ENCODE measurements at places on chromosomes 3 and 15.

- DNase-seq: no peak
These were observed 13.4 kb downstream of the RTP1 start for GRCh38 chr3:187210545-187211327.

- no peak for DNase-seq
These were observed 47.0 kb downstream of the PTPN23 start for GRCh38 chr3:47427866-47428265.

GRCh38 chr3:134074790-134075567, 45.3 kb upstream of the SLCO2A1 start:
- no peak for DNase-seq

GRCh38 chr15:89338036-89338435, 3.4 kb upstream of the POLG start:
- no peak for DNase-seq

GRCh38 chr3:135694142-135694541, 271.4 kb upstream of the PPP2R3A start:
- no peak for DNase-seq

- DNase-seq: no peak
These were observed 57.8 kb upstream of the NMD3 start for GRCh38 chr3:161163297-161163696.

DNA sequence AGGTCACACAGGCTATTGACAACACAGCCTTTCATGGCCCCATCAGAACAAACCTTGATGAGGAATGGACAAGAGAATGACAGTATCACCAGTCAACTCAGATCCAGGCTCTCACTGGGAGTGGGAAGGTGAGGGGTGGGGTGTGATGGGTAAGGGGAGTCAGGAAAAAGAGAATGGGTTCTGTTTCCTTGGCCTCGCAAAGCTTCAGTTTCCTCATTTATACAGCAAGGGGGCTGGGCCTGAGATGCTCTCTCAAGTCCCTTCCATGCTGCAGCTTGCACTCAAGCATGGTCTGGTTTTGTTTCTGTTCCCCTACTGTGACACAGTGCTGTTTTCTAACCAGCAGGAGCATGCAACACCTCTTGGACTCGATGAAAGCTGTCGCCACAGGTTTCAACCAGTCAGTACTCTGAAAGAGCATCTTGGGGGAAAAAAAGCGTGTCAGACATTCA, 65.7 kb upstream of the IL12A start:
- DNase-seq: no peak

DNA sequence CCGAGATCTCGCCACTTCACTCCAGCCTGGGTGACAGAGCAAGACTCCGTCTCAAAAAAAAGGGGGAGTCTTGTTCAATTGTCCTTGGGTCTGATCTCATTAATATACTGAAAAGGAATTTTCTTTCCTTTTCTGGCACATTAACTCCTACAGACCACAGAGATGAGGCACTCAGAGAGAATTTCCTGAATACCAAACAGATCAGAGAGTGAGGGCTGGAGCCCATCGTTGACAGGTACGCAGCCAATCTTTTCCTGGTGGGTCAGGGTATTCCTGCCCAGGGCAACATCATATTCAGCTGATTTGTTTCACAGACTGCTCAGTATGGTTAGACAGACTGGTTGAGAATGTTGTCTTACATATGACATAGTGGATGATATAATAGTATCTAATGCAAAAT, 82.8 kb upstream of the TNFSF10 start:
- DNase-seq: no peak

- no peak for DNase-seq
These were observed 18.7 kb upstream of the FOXP1 start for GRCh38 chr3:71602256-71602655.

GRCh38 chr15:62099094-62099601, 32.4 kb downstream of the C2CD4A start:
- no peak for DNase-seq

GRCh38 chr3:17045705-17046104, 160.9 kb downstream of the PLCL2 start:
- peak; percentile 12 for DNase-seq

GRCh38 chr3:73503781-73504180, 121.0 kb downstream of the PDZRN3 start:
- no peak for DNase-seq

- DNase-seq: no peak
These were observed 158.5 kb upstream of the SMAD3 start for GRCh38 chr15:66906668-66907614.

GRCh38 chr3:185656321-185656840, 70.3 kb downstream of the SENP2 start:
- DNase-seq: no peak

DNA sequence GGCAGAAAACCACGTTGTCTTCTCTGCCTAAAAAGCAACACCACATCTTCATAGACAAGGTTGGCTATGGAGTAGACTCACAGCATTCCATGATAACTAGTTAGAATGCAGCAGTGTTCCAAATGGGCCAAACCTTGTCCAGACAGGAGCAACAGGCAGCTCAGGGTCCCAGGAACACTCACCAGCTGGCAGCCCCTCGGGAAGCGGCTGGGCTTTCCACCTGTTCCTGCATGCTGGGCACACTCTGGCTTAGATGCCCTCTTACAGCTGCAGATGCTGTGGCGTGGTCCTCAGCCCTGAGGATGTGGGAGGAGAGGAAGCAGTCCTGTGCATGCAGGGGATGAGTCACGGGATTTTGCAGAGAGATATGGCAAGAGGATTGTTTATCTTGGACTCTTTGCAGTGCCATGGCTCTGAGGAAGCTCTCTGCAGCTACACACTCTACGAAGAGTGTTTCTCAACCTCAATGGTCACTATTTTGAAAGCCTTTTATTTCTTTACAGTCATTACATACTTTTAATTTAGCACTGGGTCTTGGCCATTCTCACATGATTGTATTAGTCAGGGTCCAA, 11.3 kb downstream of the NRROS start:
- DNase-seq: peak; percentile 97

GRCh38 chr3:71486831-71487230, 96.7 kb downstream of the FOXP1 start:
- DNase-seq: no peak

DNA sequence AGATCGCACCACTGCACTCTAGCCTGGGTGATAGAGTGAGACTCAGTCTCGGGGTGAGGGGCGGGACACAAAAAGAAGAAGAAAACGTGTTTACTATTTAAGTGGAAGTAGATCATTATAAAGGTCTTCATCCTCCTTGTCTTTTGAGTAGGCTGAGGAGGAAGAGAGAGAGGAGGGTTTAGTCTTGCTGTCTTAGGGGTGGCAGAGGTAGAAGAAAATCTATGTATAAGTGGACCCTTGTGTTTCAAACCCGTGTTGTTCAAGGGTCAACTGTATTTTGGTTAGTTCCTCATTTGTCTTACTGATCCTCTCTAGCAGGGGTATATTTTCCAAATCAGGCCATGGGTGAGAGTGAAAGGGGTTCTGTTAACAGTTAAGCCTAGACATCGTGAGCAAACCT, 40.1 kb downstream of the TRIM71 start:
- DNase-seq: no peak

GRCh38 chr3:120561251-120562045, 34.7 kb upstream of the NDUFB4 start:
- peak; percentile 65 for DNase-seq

- DNase-seq: no peak
These were observed 22.1 kb downstream of the RAB8B start for GRCh38 chr15:63211549-63211948.

DNA sequence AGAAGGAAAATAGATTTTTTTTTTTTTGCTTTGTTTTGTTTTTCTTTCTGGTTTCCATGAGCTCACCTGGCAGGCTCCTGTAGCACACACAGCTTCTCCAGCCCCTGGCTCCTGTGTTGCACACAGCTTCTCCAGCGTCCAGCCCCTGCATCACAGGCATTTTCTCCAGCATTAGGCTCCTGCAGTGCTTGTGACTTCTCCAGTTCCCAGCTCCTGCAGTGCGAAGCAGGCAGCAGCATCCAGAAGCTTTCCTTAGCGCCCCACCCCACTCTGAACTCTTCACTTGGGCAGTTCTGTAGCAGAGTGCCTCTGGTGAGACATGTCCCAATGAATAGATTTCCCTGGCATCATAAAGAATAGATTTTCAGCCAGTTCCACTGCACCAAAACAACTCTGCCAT, 5.5 kb upstream of the CCDC39 start:
- DNase-seq: no peak

- DNase-seq: no peak
These were observed 31.5 kb upstream of the SLC6A6 start for GRCh38 chr3:14370720-14371572.

DNA sequence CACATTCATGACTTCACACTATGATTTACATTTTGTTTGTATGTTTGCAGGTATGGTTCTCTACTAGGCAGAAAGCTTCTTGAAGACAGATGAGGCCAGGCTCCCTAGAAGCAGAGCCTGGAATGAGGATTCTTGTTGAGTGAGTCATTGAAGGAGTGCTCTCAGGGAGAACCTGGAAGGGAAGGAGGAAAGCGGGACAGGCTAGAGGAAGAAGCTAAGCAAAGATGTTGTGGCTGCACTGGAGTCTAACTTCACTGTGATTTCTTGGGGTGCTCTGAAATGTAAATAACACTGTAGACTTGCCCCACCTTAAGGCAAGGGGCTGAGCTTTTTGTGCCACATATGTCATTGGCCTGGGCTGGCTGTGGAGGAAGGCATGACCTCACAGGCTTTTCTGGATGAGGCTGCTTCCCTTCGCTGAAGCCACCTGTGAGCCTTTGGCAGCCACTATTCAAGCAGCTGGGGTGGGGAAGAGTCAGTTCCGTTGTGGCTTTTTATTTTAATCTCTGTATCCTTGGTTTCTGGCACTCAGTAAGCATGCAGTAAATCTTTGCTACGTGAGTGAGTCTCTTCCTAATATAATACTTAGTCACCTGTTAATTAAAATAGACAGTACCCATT, 307.3 kb downstream of the SV2B start:
- no peak for DNase-seq

GRCh38 chr3:151203051-151203420, at the start of gene GPR171:
Gene GPR171 (minus strand): TSS chr3:151203216. CDS start chr3:151199386, 3,830 bp downstream.
- no peak for DNase-seq

GRCh38 chr3:22922317-22922716, 280.8 kb upstream of the UBE2E2 start:
- no peak for DNase-seq

DNA sequence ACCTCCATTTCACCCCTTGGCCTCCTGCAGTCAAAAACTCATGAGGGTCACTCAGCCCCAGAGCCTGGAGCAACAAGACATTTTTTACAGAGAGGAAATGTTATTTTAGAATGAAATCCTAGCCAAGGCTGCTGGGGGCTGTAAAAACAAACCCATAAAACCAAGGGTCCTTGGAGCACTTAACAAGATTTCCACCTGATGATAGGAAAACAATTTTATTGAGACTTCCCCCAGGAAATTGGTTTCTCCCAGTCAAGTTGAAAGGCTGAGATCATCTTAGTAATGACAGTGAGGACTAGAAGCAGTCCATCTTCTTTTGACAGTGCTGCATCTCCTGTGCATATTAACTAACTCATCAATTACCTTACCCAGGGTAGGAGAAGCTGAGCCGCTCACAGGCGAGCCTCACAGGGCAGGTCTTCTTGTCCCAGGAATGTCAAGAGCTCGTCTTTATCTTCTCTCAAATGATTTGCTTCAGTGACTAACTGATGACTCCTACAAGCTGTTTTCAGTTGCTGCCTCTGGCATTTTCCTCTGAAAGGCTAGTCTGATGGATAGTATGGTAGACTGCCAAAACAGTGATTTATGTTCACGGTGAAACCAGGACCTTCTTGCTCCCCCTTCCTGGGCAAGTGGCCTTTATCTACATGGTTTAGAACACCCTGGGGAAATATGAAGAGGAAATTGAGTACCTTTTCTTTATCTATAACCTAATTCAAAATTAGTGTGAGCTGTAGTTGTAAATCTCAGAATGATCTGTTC, 34.6 kb upstream of the AEN start:
- DNase-seq: no peak

GRCh38 chr3:114432310-114432709, 138.5 kb downstream of the TIGIT start:
- no peak for DNase-seq

DNA sequence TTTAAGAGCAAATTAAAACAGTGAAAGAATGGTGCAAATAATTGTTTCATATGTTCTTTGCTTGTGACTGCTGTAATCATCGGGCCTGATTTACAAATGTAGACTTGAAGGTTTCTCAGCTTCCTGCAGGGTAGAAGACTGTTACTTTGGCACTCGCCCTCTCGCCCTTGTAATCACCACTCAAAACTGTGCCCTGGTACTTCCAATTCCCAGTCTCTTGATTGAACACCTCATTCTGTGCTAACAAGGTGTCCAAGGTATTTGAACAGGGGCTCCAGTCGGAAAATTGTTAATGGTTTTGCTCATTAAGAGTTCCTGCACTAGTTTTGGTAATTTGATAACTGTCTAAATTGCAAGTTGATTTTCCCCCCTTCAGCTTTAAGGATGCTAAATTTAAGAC, 209.5 kb downstream of the ZIC1 start:
- DNase-seq: no peak

DNA sequence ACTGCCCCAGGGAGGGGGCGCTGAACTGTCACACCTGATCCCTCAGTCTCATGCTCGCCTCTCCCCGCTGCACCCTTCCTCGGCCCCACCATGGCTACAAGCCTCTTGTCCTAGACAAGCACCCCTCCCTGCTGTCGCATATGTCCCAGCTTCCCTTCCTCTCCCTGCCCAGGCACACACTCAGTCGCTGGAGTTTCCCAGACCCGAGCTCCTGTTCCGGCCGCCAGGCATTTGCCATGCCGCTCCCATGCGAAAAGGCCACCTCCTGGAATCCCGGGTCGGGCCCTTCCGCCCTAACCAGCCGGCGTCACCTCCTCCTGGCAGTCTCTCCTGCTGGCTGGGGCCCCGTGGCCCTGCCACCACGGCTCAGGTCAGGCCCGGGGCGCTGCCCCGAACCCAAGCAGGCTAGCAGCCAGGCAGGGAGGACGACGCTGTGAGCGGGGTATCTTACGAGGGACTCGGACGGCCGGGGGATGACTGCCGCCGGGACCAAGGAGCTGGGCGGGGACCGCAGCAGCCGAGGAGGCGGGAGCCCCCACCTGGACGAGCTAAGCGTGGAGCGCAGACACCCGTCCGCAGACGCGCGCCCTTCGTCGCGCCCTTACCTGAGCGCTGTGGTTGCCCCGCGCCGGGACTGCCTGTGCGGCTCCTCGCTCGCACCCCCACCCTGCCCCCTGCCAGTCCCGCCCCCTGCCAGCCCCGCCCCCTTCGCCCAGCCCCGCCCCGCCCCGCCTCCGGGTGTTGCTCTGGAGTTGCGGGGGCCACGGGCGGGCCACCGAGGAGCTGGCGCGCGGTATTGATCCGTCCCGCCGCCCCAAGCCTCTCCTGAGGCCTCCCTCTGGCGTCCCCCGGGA, at the start of gene ALS2CL:
TSS of gene ALS2CL (minus strand) at position 642 of the 854 bp plus-strand sequence. CDS start 4,239 bp downstream, outside the sequence.
- peak; percentile 29 for DNase-seq

GRCh38 chr15:78097667-78098066, 5.3 kb downstream of the SH2D7 start:
- no peak for DNase-seq

- DNase-seq: no peak
These were observed 431.9 kb upstream of the FRG2C start for GRCh38 chr3:75232216-75232615.

GRCh38 chr3:177482048-177482691, 284.9 kb upstream of the TBL1XR1 start:
- no peak for DNase-seq

- DNase-seq: no peak
These were observed 147.3 kb upstream of the DPH6 start for GRCh38 chr15:35693286-35693685.
